ENCODE measurements at places on chromosomes 6 and 20.

- DNase-seq, result no peak
Measured at GRCh38 chr20:50285376-50286173, 94.9 kb downstream of the CEBPB start.

- DNase-seq, result no peak
Measured at GRCh38 chr20:18372296-18372695, 84.0 kb downstream of the ZNF133 start.

DNA sequence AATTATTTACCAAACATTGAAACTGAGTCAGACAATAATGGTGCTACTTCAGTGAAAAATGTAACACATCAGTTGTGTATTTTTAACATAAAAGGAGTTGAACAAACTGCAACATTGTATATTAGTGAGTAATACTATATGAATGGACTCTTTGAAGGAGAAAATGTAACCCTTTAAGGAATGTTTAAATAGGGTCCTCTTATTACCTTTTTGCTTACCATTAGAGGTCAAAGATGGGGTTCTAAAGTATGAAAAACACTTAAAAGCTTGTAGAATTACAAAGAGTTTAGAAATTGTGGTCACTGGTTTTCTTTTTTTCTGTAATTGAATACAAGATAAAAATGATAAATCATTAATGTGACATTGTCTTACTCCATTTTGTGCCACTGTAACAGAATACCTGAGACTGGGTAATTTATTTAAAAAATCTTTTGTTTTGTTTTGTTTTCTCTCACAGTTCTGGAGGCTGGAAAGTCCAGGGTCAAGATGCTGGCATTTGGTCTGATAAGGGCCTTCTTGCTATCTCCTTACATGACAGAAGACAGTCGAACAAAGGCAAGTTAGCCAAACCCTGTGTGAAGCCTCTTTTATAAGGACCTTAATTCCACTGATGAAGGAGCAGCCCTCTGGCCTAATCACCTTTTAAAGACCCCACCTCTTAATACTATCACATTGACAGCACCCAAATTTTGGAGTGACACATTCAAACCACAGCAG lies 43.2 kb downstream of the SESN1 start:
- no peak for DNase-seq

- DNase-seq, result no peak
Measured at GRCh38 chr6:82078286-82078908, 169.1 kb downstream of the IBTK start.

- DNase-seq, result peak; percentile 91
Measured at GRCh38 chr6:35213824-35214756, at the start of gene SCUBE3. TSS of gene SCUBE3 (plus strand) at chr6:35213956. CDS start at chr6:35214419, 463 bp downstream.

DNA sequence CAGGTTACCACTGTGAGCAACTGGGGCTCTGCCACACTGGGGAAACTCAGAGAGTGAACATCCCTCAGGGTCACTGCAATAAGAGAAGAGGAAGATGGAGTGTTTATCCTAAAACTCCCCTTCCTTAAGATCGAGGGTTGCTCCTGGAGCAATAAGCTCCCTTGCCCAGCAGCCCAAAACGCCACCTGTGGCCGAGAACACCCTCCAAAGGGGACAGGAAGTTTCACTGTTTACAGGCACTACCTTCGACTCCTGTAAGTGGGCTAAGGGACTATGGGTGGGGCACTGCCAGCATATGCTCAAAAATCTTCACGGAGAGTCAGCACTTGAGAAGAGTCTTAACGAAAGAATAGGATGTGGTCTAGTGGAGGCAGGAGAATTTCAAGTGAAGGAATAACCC lies 132.5 kb downstream of the FAXC start:
- no peak for DNase-seq

DNA sequence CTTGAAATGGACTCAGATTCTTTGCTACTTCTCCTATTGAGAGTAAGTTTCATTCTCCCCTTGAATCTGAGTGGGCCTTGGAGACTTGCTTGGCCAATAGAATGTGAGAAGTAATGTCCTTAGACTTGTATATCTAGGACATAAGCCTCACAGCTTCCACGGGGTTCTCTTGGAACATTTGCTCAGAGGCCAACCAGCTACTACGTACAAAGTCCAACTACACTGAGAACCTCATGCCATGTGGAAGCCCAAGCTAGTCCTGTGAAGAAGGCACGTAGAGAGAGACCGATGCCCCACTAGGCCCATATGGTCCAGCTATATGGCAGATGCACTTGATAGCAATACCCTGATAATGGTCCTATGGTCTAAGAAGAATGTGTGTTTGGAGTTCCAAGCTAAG lies 22.9 kb downstream of the TMEM14A start:
- DNase-seq, result no peak

DNA sequence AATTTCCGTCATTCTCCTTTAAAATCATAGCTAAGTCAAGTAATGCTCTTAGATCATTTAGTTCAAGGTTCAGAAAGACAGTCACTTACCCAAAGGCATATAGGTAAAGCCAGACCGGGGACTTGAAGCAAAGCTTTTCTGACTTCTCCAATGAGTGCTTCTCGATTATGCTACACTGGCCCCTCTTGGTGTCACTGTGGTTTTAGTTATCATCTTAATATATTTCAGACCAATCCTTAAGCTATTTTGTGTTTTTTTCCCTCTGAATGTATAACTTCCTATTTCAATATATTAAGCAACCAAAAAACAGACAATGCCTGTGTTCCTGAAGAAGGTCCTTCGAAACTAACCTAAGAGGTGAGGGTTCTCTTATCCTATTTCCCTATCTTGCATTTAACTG lies 3.9 kb downstream of the PRDM1 start:
- DNase-seq, result no peak

GRCh38 chr20:63911176-63911575 lies 16.2 kb downstream of the DNAJC5 start:
- no peak for DNase-seq

- DNase-seq, result peak; percentile 50
Measured at GRCh38 chr20:57996936-57997890, 231.2 kb downstream of the ANKRD60 start.

GRCh38 chr6:87213364-87213763 lies 58.0 kb downstream of the ZNF292 start:
- DNase-seq, result peak; percentile 39

DNA sequence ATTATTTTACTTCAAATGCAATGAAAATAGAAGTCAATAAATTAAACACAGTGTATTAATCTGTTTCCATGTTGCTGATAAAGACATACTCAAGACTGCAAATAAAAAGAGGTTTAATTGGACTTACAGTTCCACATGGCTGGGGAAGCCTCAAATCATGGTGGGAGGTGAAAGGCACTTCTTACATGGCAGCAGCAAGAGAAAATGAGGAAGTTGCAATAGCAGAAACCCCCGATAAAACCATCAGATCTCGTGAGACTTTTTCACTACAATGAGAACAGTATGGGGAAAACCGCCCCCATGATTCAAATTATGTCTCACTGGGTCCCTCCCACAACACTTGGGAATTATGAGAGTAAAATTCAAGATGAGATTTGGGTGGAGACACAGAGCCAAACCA lies 82.2 kb downstream of the GPR63 start:
- no peak for DNase-seq

GRCh38 chr6:94372229-94372628 lies 952.9 kb upstream of the EPHA7 start:
- DNase-seq, result no peak

DNA sequence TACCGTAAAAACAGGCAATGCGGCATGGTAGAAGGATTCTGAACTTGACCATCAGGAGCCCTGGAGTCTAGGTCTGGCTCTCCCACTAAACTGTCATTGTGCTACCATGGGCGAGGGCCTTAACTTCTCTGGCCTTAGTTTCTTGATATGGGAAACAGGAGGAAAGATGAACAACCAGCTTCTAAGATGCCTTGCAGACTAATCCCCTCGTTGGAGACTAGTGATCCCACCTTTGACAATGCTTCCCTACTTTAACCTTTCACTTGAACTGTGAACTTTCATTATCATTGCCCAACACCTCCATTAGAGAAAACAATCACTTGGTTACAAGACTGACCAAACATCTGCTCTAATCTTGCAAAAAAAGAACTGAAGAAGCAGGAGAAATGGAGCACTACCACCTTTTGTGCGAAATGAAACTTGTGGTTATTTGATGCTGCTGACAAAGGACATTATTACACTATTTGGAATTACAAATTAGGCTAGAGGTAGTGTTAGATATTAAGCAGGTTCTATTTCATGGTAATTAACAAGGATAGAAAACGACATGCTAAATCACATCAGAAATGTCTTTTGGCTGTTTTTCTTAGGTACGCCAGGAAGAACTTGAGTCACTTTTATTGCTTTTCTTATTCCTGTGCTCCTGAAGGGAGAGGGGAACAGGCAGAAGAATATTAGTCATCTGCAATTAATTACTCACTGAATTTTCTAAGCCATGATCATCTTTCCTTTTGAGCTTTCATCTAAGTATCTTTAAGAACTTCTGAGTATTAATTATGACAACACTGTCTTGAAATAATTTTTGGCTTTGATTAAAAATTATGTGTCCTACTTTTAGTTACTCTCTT lies 39.1 kb upstream of the ARHGAP18 start:
- DNase-seq, result no peak

GRCh38 chr20:58850693-58851174 lies at the start of gene GNAS-AS1:
TSS of gene GNAS-AS1 (minus strand) at chr20:58850902.
- DNase-seq, result peak; percentile 94

GRCh38 chr6:84775751-84776150 lies 11.4 kb upstream of the TBX18 start:
- DNase-seq, result no peak

- DNase-seq, result no peak
Measured at GRCh38 chr6:27168586-27169443, 78.7 kb upstream of the PRSS16 start.

GRCh38 chr20:46350201-46350985 lies 42.1 kb upstream of the CDH22 start:
- no peak for DNase-seq

DNA sequence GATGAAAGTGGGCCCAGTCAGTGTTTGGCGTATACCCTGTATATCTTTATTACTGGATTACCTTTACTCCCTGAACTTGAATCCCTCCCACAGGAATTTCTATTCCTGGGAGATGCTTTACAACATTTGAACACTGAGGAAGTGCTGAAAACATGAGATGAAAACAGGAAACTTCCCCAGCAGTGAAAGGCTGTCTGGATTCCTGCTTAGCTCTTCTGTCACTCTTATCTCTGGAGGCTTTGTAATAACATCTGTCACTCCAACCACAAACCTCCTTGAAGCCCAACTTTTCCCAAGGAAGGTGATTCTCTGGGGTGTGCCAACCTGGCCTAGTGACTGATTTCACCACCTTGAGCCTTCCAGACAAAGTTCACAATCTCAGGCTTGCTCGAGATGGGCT lies 264.5 kb upstream of the BMP2 start:
- DNase-seq, result no peak

DNA sequence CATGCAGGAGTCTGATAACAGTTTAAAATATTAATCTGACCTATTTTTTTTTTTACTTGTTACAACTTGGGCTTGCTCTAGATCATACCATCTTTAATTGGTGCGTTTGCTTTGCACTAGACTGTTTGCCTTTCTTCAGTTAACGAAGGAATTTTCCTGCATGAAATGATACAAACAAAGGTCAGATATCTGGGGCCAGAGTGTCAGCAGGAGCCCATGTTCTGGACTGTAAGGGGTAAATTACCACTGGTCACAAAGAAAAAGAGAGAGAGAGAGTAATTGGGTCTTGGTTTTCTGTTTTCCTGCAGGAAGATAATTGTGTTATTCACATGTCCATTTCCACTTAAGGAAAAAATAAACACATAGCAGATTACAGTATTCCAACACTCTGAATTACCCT lies 399.4 kb upstream of the MARCKS start:
- no peak for DNase-seq

GRCh38 chr6:166969390-166970002 lies 13.1 kb upstream of the RNASET2 start:
- no peak for DNase-seq

GRCh38 chr20:20780127-20780824 lies 67.8 kb upstream of the RALGAPA2 start:
- peak; percentile 37 for DNase-seq

DNA sequence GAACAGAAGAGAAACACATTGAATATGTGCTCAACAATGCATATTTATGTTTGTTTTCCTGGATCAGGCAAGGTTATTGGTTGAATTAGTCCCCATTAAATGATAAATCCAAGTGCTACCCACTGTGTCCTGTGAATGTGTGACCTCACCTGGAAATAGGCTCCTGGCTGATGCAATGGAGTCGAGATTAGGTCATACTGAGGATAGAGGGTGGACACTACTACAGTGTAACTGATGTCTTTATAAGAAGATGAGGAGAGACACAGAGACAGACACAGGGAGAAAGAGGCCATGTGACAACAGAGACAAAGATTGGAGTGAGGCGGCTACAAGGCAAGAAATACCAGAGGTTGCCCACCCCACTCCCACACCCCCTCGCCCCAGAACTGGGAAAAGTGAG lies 559.3 kb downstream of the C6orf118 start:
- no peak for DNase-seq

DNA sequence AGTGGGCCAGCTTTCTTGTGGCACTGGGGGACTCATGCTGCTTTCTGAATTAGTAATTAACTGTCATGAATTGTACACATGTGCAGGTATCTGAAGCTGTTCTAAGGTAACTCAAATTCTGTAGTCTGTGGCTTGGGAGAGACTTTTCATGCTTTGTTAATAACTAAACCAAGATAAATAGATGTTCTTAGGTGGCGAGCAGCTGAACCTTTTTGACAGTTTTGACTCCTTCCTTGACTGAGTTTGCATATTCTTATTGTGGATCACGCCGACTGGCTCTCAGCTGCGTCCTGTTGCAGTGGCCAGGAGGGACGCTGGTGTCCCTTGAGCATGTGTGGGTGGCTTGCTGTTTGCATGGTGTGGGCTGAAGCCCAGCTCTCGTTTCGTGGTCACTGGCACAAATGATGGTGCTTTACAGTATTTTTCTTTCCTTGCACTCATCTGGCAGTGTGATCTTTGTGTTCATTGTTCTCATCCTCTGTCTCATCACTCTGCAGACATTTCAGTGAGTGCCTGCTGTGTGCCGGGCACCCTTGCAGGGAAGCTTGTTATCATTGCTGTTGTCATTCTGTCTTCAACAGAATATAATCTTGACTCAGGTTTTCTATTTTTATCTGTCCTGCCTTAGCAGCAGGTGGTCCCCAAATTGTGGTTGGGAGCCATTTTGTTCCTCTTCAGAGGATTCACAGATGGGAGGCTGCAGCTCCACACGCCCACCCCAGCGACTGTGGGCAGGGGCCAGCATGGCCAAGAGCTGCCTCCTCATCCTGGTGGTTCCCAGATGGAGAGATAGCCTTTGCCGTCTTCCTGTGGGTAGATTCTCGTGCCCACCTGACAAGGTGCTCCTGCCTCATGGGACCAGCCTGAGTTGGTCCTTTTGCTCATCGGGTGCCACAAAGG lies 39.6 kb downstream of the DUSP22 start:
- DNase-seq, result no peak

DNA sequence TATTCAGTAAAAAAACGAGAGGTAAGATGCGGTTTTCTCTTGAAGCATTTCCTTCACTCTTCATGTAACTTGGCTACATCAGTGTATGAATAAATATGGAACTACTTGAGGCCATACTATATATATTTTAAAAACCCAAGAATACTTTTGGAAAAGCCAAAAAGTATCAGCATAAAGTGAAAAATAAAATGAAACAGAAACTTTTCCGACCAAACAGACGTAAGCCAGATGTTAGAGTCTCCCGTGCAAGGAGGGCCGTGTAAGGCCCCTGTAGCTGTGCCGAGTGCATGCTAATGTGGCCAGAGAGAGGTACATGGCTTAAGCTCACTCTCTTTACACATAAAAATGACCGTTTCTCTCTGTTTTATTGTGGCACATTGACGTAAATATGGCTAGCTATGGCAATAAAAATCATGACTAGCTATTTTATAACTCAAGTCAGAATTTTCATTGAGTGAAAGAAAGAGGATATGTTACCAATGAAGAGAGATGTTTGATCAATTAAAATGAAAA lies 140.1 kb upstream of the GMDS start:
- no peak for DNase-seq

GRCh38 chr20:36344517-36345132 lies 38.5 kb downstream of the DLGAP4 start:
- peak; percentile 92 for DNase-seq
